Urinary bladder (tissue), 4 donors: ENCODE measurements at places on chromosomes 7 and 10. TPM values are rescaled to one million over a fixed set of nuclear protein-coding genes. Genes with fewer than 3 reads are reported as not detected.

The MYL10 gene
- 0.38 TPM for polyA plus RNA-seq

The IL2RA gene
- polyA plus RNA-seq, result 0.87 TPM

The NODAL gene
- not detected for polyA plus RNA-seq

GRCh38 chr7:100968031-100968430 lies 1.3 kb upstream of the MUC12 start:
- no peak for DNase-seq

DNA sequence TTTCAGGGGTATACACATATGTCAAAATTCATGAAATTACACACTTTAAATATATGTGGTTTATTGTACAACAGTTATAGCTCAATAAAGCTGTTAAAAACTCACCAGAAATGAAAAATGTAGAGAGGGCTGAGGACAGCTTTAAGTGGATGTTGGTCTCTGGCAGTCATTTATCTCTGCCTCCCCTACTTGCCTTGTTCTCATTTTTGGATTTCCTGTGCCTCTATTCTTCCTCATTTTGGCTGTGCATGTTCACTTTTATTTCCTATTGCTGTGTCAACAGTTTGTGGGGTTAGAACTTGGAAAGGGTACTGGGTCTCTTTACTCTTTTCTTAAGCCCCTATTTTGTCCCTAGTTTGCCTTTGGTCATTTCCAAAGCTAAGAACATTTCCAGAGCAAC lies 18.6 kb upstream of the MEST start:
- no peak for DNase-seq

DNA sequence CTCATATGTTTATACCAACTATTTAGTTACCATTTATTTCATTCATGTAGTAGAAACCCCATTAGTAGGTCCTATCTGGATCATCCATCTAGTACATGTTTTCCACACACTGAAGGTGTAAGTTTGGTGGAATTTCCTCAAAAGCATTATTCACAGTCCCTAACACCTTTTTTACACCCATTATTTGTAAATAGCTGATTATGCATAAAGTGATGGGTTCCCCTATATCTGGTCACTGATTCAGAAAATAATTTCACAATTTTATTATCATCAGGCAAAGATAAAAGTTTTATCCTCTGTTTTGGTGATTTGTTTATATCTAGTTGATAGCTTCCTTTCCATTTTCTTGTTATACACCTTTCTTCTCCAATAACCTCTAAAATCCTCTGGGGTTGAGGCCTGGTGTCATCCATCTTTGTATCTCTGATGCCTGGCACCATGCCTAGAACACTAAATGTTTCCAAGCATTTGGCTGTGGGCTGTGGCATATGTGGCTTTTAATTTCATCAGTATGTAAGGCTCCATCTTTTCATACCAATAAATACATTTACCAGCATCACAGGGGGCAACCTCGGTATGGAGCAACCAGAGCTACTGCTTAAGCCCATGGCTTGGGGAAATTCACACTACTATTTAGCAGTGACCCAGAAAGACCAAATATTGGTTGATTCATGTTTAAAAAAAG lies 1089.5 kb upstream of the LRRN3 start:
- DNase-seq, result no peak

DNA sequence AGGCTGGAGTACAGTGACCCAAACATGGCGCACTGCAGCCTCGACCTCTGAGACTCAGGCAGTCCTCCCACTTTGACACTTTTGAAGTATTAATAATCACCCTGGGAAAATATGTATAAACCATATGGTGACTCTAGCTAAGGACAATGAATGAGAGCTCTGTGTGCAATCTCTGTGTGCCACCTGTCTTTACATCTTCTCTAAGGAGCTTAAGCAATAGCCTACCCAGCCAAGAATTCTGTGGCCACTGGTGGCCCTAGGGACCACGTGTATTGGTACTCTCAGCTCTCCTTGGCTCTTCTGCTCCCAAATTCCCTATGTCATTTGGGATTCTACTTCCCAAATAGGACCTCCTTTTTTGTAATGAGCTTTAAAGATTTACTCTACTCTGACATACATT lies 23.7 kb downstream of the FGF8 start:
- DNase-seq, result no peak
